Right ventricle myocardium superior (tissue), 1 donor: ENCODE measurements at places on chromosomes 2 and 18. TPM values are rescaled to one million over a fixed set of nuclear protein-coding genes. Genes with fewer than 3 reads are reported as not detected.
A peak's percentile ranks its signal among the peaks of the same experiment; 100 is the strongest.

GRCh38 chr2:43391878-43392215 lies 165.4 kb upstream of the ZFP36L2 start:
- DNase-seq, result no peak

- DNase-seq, result no peak
Observed at GRCh38 chr18:7544686-7545085, 22.4 kb upstream of the PTPRM start.

GULP1 gene
- total RNA-seq, result 4.6 TPM

CYP27A1 gene
- total RNA-seq, result 10.5 TPM

TBR1 gene
- not detected for total RNA-seq

PSTPIP2 gene
- 2.4 TPM for total RNA-seq

SEMA4C gene
- 18.2 TPM for total RNA-seq

DNA sequence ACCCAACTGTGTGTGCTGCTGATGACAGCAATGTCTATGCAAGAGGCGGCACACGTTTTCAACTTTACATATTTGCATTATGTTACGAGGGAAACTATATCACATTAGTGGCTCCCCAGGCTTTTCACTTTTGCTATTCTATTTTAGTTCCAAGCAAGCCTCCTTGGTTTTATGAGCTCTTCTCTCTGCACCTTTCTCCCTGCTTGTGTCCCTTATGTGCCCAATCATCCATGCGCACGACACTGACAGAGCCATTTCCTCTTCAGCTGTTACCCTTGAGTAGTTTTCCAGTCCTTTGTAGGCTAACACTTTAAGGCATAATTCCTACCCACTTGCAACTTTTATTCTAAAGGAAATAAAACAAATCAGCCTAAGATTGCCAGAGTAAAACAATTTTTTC lies 154.3 kb downstream of the TCF4 start:
- DNase-seq, result no peak

GRCh38 chr18:50203801-50204604 lies 9.1 kb upstream of the MYO5B start:
- no peak for DNase-seq

DNA sequence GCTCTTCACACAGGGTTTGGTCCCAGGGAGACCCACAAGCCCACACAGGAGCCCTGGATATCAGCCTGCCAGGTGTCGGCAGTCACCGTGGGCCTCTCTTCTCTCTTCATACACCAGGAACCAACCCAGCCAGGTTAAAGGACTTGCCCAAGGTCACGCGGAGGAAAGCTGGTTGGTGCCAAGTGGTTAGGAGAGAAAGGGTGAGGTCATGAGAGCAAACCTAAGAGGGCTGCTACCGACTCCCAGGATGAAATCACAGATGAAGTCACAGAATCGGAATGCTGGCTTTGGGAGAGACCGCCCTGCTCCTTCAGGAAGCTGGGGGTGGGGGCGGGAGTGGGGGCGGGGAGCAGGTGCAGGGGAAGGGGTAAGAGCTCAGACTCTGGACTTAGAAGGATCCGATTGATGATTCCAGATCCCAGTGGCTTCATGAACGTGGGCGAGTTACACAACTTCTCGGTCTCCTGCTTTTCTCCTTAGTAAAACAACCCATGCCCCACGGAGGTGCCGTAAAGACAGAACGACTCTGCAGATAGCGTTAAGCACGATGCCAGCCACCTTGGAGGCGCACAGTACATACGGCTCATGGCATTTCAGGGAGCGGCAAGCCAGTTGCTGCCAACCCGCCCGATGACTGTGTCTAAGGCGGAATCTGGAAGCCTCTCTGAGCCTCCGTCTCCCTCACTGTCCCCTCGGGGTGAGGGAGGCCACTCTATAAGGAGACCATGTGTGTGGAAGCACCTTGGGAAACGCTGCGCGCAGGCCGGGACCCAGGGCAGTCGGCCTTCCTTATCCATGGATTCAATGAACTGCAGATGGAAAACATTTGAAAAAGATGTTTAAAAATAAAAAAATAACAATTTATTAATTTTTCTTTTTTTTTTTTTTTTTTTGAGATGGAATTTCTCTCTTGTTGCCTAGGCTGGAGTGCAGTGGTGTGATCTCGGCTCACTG lies 23.0 kb upstream of the TAF1B start:
- DNase-seq, result no peak

GKN1 gene
- not detected for total RNA-seq

AQP12A gene
- not detected for total RNA-seq

DNA sequence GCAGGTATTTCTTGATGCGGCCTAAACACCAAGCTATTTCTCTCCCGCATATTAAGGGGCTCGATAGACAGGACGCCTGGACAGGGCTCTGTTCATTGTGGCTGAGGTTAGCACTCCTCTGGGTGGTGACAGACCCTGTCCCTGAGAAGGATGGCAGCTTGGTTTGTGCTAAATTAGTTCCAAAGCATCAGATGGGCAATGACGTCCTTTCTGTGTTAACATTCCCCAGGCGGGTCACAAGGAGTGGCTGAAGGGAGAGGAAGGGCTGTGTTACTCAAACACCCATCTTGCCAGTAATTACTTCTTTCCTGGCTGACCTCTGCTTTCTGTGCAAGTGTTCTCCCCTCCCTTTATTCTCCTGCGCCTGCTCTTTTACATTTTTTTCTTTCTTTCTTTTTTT lies 75.0 kb downstream of the TMEM247 start:
- DNase-seq, result peak; percentile 60

DNA sequence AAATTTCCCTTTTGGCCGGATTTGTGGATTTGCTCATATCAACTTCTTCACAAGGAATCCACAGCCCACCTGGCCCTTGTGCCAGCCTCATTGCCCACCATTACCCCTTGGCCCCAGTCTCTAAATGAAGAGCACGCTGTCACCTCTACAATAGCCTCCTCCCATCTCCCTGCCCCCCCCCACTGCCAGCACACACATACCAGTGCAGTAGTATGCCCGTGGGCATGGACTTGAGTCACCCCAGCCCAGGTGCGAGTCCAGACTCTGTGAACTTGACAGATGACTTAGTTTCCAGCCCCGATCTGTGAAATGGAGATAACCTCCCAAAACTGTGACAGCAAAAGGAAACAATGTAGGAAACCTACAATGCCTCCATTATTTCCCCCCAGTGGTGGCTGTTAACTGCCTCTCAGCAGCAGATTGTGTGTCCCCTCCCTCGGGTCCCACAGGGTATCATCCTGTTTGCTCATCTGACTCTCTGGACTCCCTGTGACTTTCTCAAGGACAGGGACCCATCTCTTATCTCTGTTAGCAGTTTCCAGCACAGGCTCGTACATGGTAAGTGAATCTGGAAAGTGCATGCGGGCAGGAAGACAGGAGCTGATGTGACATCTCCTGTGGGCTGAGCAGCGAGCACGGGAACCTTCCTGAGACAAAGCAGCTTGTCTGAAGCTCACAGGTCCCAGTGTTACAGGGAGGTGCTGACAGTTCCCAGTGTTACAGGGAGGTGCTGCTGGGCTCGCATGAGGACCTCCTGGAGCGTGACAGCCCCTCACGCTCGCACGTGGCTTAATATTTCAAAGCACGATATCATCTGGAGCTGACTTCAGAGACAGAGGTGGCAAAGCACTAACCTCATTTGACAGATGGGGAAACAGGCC lies 4.2 kb upstream of the TMEM185B start:
- no peak for DNase-seq

DNA sequence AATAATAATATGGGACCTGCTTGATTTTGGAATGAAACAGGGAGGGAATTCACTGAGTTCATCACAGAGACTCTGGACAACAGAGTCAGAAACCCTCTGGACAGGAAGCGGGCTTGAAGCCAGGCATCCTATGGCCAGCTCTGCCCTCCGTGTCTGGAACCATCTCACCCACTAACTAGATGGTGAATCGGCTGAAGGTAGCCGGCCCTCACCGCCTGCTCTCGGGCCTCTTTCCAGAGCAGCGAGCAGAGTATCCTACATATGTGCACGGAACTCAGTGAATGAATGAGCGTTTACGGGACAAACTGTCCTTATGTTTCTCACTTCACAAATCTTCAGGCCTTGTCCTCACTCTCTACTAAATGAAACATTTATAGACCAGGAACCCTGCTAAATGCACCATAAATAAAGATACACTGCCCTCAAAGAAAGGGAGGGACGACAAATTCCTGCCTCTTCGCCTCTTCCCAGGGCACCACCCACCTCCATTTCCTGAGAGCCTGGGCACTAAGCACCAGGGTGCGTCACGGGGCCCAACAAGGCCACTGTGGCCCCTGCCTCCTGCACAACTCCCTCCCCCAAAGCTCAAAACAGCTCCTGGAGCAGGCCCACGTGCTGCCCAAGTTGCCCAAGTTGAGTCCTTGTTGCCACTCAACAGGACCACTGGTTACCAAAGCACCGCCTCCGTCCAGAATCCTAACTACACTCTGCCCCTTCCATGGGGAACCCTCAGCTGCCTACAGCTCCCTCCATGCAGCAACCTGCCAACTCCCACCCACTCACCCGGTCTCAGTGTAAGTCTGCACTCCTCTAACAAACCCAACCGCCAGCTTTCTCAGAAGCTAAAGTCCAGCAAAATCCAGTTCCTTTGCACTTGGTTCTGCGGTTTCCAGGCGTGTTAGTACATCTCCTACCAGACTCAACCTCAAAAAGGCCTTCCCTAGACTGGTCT lies 1.7 kb downstream of the TBC1D8 start:
- no peak for DNase-seq

GRCh38 chr2:118973542-118973951 lies 31.6 kb downstream of the MARCO start:
- DNase-seq, result peak; percentile 66

CSRNP3 gene
- total RNA-seq, result 4.1 TPM

DNA sequence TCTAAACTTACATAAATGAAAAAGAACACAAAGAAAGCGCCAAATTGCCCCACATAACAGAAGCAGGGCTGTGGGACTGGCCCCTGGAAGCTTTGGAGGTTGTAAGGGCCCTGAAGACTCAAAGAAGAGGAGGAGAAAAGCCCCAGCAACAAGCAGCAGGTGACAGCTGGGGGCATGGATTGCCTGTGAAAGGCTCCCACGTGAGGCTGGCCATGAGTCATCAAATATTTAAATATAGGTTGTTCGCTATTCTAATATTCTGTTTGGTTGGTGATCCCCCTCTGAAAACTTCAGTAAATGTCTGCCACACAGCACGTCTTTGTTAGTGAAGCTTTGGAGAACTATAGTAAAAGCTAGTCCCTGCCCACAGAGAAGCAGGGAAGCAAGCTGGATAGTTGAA lies 132.4 kb downstream of the MREG start:
- DNase-seq, result no peak

DNA sequence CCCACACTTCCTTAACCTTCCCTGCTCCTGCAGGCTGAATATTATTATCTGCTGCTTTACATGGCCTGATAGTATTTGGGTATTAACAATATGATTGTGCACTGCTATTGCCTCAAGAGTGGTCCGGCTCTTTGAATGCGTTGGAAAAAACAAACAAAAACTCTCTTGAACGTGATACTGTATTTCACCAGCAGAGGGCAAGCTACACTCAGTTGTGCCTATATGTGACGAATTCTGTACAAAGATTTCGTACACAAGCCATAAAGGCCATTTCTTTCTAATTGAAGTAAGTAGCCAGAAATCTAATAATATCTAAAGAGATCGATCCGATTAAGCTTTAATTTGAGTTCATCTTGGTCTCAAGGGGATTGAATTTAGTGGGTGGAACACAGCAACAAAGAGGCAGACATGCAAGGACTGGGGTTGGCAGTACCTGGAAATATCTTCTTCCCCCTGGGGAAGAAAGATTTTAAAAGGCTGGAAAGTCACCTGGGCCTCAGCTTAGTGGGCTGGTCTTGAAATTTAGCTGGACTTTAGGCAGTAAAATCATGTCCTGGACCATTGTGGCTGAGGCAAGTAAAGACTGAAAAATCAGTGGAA lies 49.3 kb upstream of the RAB6D start:
- no peak for DNase-seq

DNA sequence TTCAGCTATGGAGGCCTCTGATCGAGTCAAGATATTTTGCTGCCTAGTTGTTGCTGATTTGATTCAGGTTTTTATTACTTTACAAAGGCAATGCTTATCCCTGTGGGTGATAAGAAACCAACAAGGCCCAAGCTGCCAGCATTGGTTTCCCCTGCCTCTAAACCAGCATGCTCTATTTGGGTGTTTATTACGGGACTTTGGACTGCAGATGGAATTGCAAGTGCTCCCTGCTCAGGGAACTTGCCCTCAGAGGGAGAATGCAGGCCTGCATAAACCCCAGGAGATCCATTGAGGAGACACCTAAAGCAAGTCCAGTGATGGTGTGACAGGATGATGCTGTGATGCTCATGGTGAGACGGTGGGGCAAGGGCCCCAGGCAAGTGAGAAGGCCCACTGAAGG lies 172.1 kb downstream of the VAPA start:
- DNase-seq, result no peak

GRCh38 chr2:29596584-29596983 lies 324.8 kb downstream of the ALK start:
- DNase-seq, result peak; percentile 62

- no peak for DNase-seq
Observed at GRCh38 chr2:31371691-31372090, 42.9 kb downstream of the XDH start.

DNA sequence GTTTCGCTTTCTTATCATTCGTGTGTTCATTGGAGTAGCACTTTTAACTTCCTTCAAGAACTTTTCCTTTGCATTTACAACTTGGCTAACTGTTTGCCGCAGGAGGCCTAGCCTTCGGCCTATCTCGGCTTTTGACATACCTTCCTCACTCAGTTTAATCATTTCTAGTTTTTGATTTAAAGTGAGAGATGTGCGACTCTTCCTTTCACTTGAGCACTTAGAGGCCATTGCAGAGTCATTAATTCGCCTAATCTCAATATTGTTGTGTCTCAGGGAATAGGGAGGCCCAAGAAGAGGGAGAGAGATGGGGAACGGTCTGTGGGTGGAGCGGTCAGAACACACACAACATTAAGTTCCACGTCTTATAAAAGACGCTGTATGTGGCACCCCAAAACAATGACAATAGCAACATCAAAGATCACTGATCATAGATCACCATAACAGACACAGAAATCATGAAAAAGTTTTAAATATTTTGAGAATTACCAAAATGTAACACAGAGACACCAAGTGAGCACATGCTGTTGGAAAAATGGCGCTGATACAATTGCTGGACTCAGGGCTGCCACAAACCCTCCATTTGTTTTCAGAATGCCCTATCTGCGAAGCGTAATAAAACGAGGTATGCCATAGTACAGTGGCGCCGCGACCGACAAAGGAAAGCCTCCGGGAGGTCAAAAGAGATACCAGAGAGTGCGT lies 553 bp downstream of the TIGD1 start:
- DNase-seq, result no peak
